ENCODE measurements at places on chromosomes 12 and 14.

- DNase-seq: no peak
These were observed 178.5 kb upstream of the ATF7IP start for GRCh38 chr12:14187002-14187401.

DNA sequence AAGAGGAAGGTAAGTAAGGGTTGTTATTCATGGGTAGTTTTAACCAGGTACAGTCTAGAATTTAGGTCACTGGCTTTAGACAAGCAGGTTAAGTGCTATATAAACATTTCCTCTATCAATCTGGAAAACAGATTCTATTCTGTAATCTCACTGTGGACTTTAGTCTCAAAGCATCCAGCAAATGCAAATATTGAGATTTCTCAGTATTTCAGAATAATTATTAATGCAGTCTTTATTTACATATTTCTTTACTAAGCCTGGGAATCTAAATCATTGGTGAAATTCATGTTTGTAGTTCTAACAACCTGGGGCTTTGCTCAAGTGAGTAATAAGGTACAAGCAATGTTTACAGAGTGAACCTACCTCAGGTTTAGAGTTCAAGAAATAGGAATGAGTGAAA is 61.9 kb downstream of the SLC41A2 start:
- DNase-seq: no peak

DNA sequence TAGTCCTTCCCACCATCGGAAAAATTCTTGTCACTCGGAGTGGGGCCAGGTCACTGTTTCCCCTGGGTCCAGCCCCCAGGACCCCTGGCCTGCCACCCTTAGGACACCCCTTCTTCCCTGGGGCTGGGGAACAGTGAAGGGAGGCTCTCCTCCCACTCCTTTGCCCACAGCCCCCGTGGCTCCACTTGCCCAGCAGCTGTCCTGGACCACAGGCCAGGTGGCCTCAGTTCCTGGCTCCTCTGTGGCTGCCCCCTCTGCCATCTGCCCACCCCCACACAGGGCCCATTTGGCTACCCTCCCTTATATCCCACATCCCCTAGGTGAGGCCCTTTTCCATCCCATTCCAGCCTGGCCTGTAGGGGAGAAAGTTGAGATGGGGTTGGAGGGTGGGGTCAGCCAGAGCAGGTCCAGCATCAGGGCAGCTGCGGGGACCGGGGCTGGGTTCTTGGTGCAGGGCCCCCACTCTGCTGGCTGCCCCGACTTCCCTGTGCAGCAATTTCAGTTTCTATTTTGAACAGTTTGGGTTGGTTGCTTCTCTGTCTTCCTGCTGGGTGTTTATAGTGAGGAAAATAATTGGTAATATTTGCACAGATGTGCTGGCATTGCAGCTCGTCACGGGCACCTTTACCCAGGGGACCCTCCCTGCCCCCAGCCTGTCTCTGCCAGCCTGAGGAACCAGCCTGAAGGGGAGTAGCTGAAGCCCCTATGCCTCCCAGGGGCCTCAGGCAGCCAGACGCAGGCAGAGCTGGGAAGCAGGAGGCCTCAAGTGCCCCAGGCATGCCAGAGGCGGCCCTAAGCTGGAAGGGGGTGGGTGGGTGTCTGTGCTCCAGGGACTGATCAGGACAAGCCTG is 23.4 kb downstream of the SYNDIG1L start:
- DNase-seq: no peak

DNA sequence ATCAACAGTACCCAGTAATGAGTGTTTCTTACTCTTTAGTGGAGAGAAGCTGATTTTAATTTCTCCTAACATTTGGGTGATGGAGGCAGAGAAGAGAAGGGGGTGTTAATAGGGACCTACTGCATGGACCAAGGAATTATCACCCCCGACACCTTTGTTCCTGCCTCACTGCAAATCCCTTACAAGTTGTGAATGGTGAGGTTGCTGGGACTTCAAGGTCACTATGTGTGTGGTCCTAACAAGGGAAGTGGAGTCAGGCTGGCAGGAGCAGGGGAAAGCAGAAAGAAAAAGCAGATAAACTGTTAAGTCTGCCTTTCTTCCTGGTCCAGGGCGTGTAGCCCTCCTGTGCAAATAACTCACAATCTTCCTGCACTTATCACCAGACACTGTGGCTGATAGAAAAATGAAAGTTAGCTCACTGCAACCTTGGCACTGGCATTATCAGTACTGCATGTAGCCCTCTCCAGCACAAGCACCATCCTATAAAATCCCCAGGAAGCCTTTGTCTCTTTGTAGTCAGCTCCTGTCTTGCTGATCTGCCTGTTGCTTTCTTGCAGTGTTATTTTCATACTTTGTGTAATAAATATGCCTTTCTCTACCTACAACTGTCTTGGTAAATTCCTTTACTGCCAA is 112.3 kb upstream of the DNM1L start:
- no peak for DNase-seq

GRCh38 chr12:62625228-62625627 is 158.6 kb downstream of the MON2 start:
- DNase-seq: no peak

- DNase-seq: no peak
These were observed 23.3 kb downstream of the SNRPF start for GRCh38 chr12:95882080-95882479.

- DNase-seq: no peak
These were observed 597.7 kb downstream of the DIO2 start for GRCh38 chr14:79613625-79614024.

DNA sequence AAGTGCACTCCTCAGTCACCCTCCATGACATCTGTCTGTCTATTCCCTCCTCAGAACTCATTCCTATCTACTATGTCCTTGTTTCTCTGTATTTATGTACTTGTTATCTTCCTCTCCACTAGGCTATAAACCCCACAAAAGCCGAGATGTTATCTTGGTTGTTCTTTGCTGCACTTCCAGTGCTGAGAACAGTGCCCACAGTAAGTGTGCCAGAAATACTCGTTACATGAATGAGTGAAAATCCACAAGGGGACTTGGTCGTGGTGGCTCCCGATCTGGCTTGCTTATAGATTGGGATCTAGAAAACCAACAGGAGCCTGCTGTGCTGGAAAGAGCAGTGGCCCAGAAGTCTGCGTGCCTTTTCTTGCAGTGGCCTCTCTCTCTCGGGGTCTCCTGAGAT is 111.9 kb upstream of the PRMT8 start:
- no peak for DNase-seq

- DNase-seq: no peak
These were observed 475.6 kb downstream of the PDZRN4 start for GRCh38 chr12:41663598-41664265.

DNA sequence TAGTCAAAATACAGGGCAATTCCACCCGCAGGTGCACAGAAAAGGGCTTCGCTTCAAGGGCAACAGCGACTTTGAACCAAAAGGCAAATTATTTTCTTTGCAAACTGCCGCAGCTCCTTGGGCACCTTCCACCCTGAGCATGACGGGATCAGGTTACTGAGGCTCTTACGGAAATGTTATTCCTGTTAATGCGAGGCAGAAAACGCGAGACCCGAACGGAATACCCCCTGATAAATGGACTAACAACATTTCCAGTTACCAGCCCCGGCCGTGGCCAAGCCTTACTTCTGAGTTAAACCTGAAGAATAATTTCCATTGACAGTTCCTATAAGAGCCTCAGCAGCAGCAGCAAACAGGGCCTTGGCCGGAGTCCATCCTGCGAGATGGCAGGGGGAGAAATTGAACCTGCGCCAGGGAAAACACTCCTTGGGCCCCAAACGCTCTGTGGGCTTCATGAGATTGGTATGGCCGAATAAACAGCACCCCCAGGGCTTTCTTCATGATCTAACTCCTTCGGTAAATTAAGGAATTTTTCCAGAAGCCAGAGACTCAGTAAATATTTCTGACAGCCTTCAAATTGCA is 70.0 kb upstream of the DICER1 start:
- DNase-seq: no peak

DNA sequence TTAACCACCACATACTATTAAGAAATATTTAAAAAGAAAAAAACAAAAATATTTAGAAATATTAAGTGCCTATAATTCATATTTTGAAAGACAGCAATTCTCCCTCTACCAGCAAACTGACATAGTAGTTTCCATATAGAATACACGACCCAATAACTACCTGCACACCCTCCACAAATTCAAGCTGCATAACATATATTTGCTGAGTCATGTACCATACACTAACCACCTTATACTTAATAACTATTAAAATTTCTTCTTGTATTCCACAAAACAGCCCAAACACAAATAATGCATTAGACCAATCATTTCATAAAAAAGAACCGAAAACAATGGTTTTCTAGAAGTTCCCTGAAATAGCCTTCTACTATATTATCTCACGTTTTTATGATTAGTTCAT is 21.7 kb downstream of the GTF2A1 start:
- no peak for DNase-seq

- no peak for DNase-seq
These were observed 22.0 kb downstream of the CHGA start for GRCh38 chr14:92944976-92945375.

- no peak for DNase-seq
These were observed 21.7 kb downstream of the BORCS5 start for GRCh38 chr12:12378616-12379015.

DNA sequence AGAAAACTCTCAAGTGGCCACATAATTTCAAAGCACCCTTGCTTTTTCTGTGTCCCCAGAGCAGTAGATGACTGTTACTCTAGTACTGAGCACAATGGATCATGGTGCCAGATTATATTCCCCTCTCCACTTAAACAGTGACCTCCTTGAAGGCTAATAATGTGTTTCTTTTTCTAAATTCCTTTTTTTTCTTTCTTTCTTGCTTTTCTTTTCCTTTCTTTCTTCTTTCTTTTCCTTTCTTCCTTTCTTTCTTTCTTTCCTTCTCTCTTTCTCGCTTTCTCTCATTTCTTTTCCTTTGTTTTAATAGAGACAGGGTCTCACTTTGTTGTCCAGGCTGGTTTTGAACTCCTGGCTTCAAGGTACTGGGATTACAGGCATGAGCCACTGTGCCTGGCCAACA is 26.2 kb upstream of the TSPAN11 start:
- DNase-seq: no peak

GRCh38 chr14:70239802-70240201 is 51.1 kb upstream of the SLC8A3 start:
- no peak for DNase-seq

All from central memory CD8-positive, alpha-beta T cell (primary cell).